ENCODE measurements at places on chromosomes 4 and X.

- DNase-seq, result no peak
These were observed 44.9 kb downstream of the NAT8L start for GRCh38 chr4:2103843-2104547.

GRCh38 chrX:16994736-16995135 is 48.3 kb downstream of the REPS2 start:
- no peak for DNase-seq

DNA sequence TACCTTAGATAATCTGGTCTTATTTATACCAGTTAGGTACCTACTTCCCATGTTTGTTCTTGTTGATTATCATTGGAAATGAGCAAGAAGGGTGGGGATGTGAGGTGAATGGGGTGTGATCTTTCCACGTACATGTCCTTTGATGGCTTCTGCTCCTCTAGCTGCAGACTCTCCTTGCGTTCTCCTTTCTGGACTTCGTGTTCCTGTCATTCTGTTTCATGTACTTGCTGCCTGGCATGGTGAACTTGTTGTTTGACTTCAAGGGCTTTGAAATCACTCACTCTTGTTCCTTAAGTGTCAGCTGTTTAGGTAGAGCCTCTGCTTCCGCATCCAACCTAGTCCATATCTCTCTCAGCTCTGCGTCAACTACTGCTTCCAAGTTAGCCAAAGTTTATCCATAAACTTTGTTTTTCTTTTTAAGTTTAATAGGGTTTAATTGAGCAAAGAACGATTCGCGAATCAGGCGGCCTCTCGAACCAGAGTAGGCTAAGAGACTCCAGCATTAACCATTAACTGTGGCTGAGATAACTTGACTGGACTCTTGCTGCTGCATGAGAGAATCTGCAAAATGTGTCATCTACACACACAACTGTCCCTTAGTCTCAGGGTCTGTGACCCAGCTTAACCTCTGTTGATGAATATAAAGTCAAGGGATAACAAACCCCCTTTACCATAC is 42.8 kb downstream of the FHL1 start:
- no peak for DNase-seq

GRCh38 chr4:86272669-86273068 is 87.2 kb downstream of the MAPK10 start:
- no peak for DNase-seq

DNA sequence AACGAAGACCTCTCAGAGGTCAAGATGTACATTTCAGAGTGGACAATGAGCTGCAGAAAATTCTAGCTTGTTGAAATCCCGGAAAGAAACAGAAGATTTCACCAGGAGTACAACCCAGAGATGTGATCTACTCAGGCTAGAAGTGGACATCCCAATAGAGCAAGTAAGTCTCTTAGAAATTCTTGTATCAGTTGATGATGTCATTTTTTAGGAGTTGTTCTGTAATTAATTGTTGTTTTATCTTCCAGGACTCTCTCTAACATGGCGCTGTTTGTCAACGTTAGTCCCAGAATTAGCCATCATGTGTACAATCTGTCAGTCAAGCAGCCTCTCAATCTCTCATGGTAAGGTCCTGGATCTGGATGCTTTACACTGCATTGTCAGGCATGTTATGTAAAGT is 174.4 kb downstream of the GRIA3 start:
- no peak for DNase-seq

All from stimulated activated CD8-positive, alpha-beta memory T cell treated with anti-CD3 and anti-CD28 coated beads, Interleukin-15, amount 100 ng/mL, for 48 hours (primary cell).